ENCODE measurements at places on chromosomes 7 and 10. TPM values are rescaled to one million over a fixed set of nuclear protein-coding genes. Genes with fewer than 3 reads are reported as not detected.

GIMAP8 gene
- total RNA-seq = 143 TPM

NXPH1 gene
- not detected for total RNA-seq

GRCh38 chr10:3926258-3926657 lies 141.2 kb upstream of the KLF6 start:
- no peak for DNase-seq
- H3K36me3 ChIP-seq = no peaks in the 10 kb centered on the region
- H3K4me1 ChIP-seq = peaks cover 35% of the 10 kb centered on the region

FEZF1 gene
- total RNA-seq = 0.28 TPM

DNA sequence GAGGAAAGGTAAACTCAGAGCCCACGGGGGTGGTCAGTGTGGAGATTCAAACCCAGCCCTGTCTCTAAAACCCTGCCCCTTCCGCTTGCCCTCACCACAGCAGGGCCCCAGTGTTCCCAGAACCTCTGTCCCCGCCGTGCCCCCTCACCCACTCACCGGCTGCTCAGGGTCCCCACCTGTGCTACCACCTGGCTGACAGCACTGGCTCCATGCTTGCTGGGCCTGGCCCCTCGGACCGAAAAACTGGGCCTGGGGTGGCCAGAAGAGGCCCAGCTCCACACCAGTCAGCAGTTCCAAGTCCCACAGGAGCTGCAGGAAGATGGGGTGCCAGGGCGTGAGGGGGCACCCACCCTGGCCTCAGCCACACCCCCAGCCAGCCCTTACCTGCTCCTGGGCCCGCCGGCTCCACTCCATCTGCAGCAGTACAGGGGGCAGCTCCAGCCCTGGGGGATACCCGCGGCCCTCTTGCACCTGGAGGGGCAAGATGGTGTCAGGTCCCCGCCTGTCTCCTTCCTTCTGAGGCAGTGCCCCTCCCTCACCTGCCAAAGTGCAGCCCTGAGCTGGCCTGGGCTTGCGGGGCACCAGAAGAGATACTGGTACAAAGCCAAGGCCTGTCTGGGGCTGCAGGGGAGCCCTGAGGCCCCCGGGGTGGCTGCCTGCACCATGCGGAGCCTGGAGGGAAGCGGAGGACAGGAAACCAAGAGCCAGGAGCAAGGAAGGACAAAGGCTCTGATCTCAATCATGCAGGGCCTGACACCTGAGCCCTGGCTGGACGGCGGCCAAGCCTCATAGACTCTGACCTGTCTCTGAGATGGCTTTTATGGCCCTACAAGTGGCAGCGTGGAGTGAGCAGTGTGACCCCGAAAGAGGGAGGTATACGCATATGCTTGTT lies 11.7 kb downstream of the ATP6V1F start:
- no peaks in the 10 kb centered on the region for H3K36me3 ChIP-seq
- no peak overlapping the region for H3K4me3 ChIP-seq
- no peak for DNase-seq
- H3K27me3 ChIP-seq = peaks cover 19% of the 10 kb centered on the region
- peaks cover 4% of the 10 kb centered on the region for H3K4me1 ChIP-seq
- no peak overlapping the region for H3K27ac ChIP-seq

GRCh38 chr7:7570584-7570983 lies 3.9 kb downstream of the MIOS start:
- DNase-seq = no peak
- H3K4me3 ChIP-seq = no peak overlapping the region
- no peak overlapping the region for H3K27ac ChIP-seq
- peaks cover 14% of the 10 kb centered on the region for H3K36me3 ChIP-seq

GRCh38 chr10:98269435-98269912 lies 1.5 kb upstream of the LOXL4 start:
- peaks cover 13% of the 10 kb centered on the region for H3K27me3 ChIP-seq
- DNase-seq = no peak
- H3K36me3 ChIP-seq = peaks cover 6% of the 10 kb centered on the region
- peaks cover 28% of the 10 kb centered on the region for H3K4me1 ChIP-seq

GRCh38 chr7:139743267-139743966 lies 34.4 kb downstream of the HIPK2 start:
- no peak for DNase-seq
- H3K4me3 ChIP-seq = no peak overlapping the region
- no peak overlapping the region for H3K27ac ChIP-seq
- no peaks in the 10 kb centered on the region for H3K27me3 ChIP-seq

GRCh38 chr7:2564970-2565540 lies 6.3 kb downstream of the IQCE start:
- H3K36me3 ChIP-seq = no peaks in the 10 kb centered on the region
- H3K27me3 ChIP-seq = peaks cover 2% of the 10 kb centered on the region
- no peak overlapping the region for H3K4me3 ChIP-seq
- no peak overlapping the region for H3K27ac ChIP-seq
- DNase-seq = no peak

ANKRD1 gene
- total RNA-seq = 0.82 TPM

MYPN gene
- total RNA-seq = not detected

SCRN1 gene
- 64.4 TPM for total RNA-seq

GIMAP1 gene
- total RNA-seq = 3.6 TPM

- no peak for DNase-seq
- no peaks in the 10 kb centered on the region for H3K4me1 ChIP-seq
- no peaks in the 10 kb centered on the region for H3K36me3 ChIP-seq
- H3K4me3 ChIP-seq = no peak overlapping the region
- H3K27ac ChIP-seq = no peak overlapping the region
Observed at GRCh38 chr7:145986248-145986874, 130.2 kb upstream of the CNTNAP2 start.

- no peak overlapping the region for H3K4me3 ChIP-seq
- H3K27ac ChIP-seq = no peak overlapping the region
- DNase-seq = no peak
- peaks cover 1% of the 10 kb centered on the region for H3K27me3 ChIP-seq
- H3K4me1 ChIP-seq = no peaks in the 10 kb centered on the region
Observed at GRCh38 chr7:56127241-56127975, 11.2 kb upstream of the NUPR2 start.

TRIM73 gene
- 7.4 TPM for total RNA-seq

TSPAN15 gene
- total RNA-seq = 195 TPM

DNA sequence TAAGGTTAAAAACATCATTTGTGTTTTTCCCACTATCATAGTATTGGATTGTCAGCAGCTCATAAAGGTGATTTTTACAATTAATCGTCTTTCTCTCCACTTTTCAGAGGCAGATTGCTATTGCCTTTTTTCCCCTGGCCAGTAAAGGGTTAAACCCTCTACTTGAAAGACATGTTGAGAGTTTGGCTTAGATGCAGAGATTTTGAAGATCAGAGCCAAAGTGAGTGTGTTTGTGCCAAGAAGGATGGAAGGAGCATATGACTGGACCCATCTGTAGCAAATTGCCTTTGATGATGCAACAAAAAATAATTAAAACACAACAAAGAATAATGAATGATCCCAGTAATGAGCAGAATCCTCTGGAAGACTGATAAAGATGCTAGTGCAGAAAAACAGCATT lies 373.1 kb downstream of the MALRD1 start:
- H3K27ac ChIP-seq = no peak overlapping the region
- no peak for DNase-seq
- H3K4me1 ChIP-seq = no peaks in the 10 kb centered on the region
- H3K4me3 ChIP-seq = no peak overlapping the region
- H3K27me3 ChIP-seq = no peaks in the 10 kb centered on the region

DNA sequence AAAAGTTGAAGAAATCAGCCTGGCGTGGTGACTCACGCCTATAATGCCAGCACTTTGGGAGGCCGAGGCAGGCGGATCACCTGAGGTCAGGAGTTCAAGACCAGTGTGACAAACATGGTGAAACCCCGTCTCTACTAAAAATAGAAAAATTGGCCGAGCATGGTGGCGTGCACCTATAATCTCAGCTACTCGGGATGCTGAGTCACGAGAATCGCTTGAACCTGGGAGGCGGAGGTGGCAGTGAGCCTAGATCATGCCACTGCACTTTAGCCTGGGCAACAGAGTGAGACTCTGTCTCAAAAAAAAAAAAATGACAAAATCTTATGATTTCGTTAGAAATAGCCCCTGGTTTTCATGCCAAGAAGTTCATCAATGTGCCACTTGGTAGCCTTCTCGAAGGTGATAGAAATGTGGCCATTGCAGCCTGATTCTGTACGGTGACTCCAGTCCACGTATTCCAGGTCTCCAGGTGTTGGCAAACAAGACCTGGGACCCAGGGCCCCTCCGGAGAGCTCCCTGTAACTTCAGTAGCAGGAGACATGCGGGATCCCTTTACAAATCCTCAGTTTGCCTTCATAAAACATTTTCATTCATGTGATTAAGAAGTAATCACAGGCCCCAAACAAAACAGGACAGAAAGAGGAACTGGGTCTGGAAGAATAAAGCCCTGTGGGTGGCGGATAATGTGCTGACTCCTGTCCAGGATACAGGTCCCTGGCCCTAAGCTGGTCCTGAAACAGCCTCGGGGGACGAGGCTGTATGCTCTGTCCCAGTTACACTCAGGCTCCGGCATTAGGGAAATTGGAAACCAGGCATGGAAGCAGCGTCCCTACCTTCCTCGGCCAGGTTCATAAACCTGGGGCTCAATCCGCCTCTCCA lies 207.3 kb upstream of the SH2B2 start:
- DNase-seq = no peak
- peaks cover 5% of the 10 kb centered on the region for H3K27me3 ChIP-seq
- no peak overlapping the region for H3K27ac ChIP-seq

- no peaks in the 10 kb centered on the region for H3K4me1 ChIP-seq
- no peak overlapping the region for H3K4me3 ChIP-seq
- H3K27me3 ChIP-seq = no peaks in the 10 kb centered on the region
Observed at GRCh38 chr10:107540981-107541380, 376.5 kb upstream of the SORCS1 start.

GRCh38 chr7:140062118-140062527 lies 628 bp downstream of the PARP12 start:
- DNase-seq = no peak
- H3K4me3 ChIP-seq = peak overlapping the region; percentile 82
- H3K27me3 ChIP-seq = peaks cover 12% of the 10 kb centered on the region

- DNase-seq = no peak
- H3K36me3 ChIP-seq = no peaks in the 10 kb centered on the region
- H3K4me3 ChIP-seq = no peak overlapping the region
- H3K27ac ChIP-seq = no peak overlapping the region
Observed at GRCh38 chr7:111029574-111030251, 61.2 kb upstream of the LRRN3 start.

SLC4A2 gene
- total RNA-seq = 115 TPM

- peaks cover 24% of the 10 kb centered on the region for H3K4me1 ChIP-seq
- H3K36me3 ChIP-seq = no peaks in the 10 kb centered on the region
- DNase-seq = peak; percentile 5
- H3K4me3 ChIP-seq = no peak overlapping the region
Observed at GRCh38 chr10:72694476-72695369, 2.8 kb downstream of the MCU start.

DNA sequence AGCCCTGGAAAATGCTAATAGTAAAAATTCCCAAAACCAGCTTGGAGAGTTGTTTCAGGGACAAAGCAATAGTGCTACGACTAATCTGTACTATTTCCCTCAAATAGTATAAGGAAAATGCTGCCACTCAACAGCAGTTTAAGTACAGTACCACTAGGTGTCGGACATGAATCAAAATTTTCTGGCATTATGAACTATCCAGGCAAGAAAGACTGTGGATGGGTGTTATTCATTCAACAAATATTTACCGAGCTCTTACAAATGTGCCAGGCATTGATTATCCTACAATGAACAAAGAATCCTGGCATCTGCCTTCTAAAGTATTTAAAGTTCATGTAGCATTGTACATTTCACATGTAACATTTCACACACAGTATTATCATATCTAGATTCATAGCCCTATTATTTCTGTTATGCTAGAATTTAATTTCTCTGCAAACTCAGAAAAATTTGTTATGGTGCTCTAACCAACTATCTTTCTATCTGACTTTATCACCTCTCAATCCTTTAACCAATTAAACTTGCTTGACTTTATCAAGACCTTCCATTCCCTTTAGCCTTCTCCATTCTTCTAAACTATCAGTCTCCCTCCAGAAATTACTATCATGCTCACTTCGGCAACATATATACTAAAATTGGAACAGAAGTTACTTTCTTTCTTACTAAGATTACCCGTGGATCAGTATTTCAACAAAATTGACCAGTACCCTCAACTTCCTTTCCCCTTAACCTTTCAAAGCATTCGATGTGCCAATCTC lies 80.6 kb downstream of the ARHGAP21 start:
- H3K36me3 ChIP-seq = no peaks in the 10 kb centered on the region
- H3K27ac ChIP-seq = no peak overlapping the region
- peak; percentile 9 for DNase-seq
- no peaks in the 10 kb centered on the region for H3K4me1 ChIP-seq
- no peaks in the 10 kb centered on the region for H3K27me3 ChIP-seq
- no peak overlapping the region for H3K4me3 ChIP-seq

- H3K27me3 ChIP-seq = peaks cover 17% of the 10 kb centered on the region
- H3K4me1 ChIP-seq = peaks cover 10% of the 10 kb centered on the region
- H3K4me3 ChIP-seq = no peak overlapping the region
- H3K36me3 ChIP-seq = no peaks in the 10 kb centered on the region
Observed at GRCh38 chr10:22481687-22482539, 136.6 kb downstream of the SPAG6 start.

NEUROD6 gene
- total RNA-seq = not detected

DNA sequence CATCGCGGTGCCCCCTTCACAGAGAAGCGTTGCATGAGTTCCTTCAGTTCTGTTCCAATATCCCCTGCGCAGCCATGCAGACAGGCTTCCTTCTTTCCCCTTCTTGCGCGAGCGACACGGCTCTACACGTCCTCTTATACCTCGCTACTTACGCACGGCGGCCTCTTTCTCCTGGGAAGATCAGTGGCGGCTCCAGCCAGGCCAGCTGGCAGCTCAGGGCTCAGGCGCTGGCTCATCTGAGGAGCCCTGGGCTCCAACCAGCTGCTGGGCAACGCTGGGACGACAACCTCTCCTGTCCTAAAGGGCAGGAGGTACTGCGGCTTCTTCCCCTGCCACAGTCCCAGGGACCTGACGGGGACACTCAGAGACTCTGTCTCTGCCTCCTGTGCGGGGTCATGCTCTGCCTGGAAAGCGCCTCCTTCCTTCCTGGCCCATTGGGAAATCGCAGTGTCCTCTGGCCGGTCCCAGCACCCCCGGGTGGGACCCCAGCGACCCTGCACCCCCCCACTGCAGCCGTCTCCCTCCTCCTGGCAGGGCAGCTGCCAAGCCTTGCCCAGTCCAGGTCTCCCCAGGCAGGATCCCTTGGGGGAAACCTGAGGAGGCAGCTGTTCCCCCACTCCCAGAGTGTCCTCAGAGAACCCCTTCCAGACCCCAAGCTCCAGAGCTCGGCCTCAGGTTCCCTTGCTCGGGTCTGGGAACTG lies 5.0 kb upstream of the FAM20C start:
- H3K27ac ChIP-seq = no peak overlapping the region
- no peak for DNase-seq
- H3K36me3 ChIP-seq = no peaks in the 10 kb centered on the region
- H3K27me3 ChIP-seq = peaks cover 22% of the 10 kb centered on the region

DNA sequence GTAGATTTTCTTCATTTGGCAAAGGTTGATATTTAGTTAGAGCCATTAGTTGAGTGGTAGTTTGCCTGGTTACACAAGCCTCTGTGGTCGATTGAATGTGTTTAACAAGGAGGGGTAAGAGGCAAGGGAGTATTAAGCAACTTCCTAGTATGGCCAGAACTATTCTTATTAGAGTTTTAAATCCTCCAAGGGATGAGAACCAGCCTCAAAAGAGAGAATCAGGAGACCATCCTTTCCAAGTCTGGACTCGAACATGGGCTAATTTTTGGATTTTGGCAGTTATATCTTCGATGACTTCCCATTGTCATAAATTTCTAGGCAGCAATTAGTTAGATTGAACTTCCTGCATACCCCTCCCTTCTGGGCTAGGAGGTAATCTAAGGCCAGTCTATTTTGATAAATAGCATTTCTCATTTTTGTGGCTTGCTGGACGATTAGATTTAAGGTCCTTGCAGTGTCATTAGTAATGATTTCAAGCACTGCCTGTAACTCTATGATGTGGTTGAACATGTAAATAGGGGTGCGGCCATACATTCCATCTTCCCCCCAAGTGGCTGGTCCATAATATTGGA lies 219.5 kb upstream of the KCND2 start:
- DNase-seq = no peak
- H3K4me1 ChIP-seq = peaks cover 11% of the 10 kb centered on the region
- no peak overlapping the region for H3K27ac ChIP-seq
